ENCODE measurements at places on chromosomes 3 and 15. TPM values are rescaled to one million over a fixed set of nuclear protein-coding genes. Genes with fewer than 3 reads are reported as not detected.

DNA sequence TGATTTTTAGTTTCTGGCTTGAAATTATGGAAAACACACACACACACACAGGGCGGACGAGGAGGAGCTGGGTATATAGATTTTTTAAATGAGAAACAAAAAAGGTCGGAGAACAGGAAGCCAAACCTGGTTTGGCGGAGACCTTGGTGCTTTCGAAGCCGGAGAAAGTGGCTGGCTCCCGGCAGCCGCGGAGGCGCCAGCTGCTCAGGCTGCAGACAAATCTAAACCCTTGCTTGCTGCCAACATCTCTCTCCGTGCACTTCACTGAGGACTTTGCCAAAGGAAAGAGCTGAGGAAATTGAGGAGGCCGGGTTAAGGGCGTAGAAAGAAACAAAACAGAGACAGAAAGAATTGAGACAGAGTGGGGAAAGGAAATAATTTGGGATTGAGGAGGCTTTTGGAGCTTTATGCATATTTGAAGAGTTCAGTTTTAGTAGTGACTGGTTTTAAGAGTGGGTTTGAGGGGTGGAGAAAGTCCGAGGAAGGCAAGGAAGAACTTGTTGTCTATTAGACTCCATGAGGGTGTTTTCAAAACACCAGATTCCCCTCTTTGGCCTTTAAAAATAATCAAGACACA is 2.2 kb downstream of the ZIC1 start:
- H3K27me3 ChIP-seq = peaks cover 86% of the 10 kb centered on the region
- no peak overlapping the region for H3K27ac ChIP-seq
- no peaks in the 10 kb centered on the region for H3K36me3 ChIP-seq

GRCh38 chr3:190038050-190038933 is 82.4 kb downstream of the P3H2 start:
- H3K36me3 ChIP-seq = no peaks in the 10 kb centered on the region
- DNase-seq = peak; percentile 17
- no peak overlapping the region for H3K4me3 ChIP-seq
- H3K27me3 ChIP-seq = no peaks in the 10 kb centered on the region

DNA sequence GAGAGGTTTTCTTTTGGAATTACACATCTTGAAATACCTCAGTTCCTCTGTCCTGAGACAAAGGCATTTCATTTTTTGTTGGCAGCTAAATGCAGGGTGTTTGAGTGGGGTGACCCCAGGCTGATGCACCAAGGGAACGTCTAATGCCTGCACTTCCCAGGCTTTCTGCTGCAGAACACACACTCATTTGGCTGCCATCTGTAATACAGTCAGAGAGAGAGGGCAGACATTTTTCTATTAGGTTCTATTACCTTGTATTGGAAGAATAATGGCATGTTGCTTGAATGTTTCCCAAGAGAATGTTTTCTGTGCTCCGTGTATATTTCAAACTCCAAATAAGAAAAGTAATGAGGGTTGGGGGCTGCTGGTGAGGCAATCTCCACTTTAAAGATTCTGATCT is 87.1 kb downstream of the PTPRG start:
- H3K4me3 ChIP-seq = no peak overlapping the region
- H3K36me3 ChIP-seq = no peaks in the 10 kb centered on the region
- no peak overlapping the region for H3K27ac ChIP-seq
- no peak for DNase-seq

ACKR2 gene
- 5.6 TPM for total RNA-seq

- no peak overlapping the region for H3K4me3 ChIP-seq
- no peaks in the 10 kb centered on the region for H3K36me3 ChIP-seq
- H3K27me3 ChIP-seq = no peaks in the 10 kb centered on the region
- no peak overlapping the region for H3K27ac ChIP-seq
- no peaks in the 10 kb centered on the region for H3K4me1 ChIP-seq
- no peak for DNase-seq
Measured at GRCh38 chr3:127150513-127151250, 42.2 kb upstream of the PRR23E start.

DNA sequence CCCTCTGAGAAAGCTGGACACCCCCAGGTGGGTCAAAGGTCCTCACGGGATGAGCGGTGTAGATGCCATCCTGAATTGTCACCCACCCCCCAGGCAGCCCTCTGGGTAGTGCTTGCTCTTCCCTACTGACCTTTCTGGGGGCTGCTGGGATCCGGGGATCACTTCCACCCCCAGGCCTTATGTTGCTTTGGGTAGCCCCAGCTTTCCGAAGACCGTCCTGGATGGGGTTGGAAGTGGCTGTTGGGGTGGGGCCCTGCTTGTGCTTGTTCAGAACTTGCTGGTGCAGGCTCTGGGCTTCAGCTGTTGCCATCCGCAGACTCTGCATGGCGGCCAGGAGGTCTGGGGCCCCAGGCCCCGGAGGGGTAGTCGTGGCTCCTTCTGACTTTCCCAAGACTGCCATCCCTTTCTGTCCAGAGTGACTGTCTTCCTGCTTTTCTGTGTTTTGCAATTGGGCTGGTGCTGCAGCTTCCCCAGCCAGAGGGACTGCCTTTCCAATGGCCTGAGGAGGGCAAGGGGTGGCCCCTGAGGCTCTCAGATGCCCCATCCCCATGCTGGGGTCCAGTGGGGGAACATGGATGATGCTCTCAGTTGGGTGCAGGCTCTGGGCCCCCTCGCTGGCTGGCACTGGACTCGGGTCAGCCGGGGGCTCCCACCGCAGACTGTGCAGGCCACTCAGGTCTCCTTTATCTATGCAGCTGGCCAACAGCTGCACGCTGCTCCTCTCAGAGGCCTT is 6.3 kb downstream of the XIRP1 start:
- H3K27me3 ChIP-seq = no peaks in the 10 kb centered on the region
- H3K4me1 ChIP-seq = peaks cover 18% of the 10 kb centered on the region
- H3K4me3 ChIP-seq = no peak overlapping the region
- DNase-seq = no peak
- H3K36me3 ChIP-seq = no peaks in the 10 kb centered on the region
- no peak overlapping the region for H3K27ac ChIP-seq
